ENCODE measurements at places on chromosomes 5 and 9.
A peak's percentile ranks its signal among the peaks of the same experiment; 100 is the strongest.

DNA sequence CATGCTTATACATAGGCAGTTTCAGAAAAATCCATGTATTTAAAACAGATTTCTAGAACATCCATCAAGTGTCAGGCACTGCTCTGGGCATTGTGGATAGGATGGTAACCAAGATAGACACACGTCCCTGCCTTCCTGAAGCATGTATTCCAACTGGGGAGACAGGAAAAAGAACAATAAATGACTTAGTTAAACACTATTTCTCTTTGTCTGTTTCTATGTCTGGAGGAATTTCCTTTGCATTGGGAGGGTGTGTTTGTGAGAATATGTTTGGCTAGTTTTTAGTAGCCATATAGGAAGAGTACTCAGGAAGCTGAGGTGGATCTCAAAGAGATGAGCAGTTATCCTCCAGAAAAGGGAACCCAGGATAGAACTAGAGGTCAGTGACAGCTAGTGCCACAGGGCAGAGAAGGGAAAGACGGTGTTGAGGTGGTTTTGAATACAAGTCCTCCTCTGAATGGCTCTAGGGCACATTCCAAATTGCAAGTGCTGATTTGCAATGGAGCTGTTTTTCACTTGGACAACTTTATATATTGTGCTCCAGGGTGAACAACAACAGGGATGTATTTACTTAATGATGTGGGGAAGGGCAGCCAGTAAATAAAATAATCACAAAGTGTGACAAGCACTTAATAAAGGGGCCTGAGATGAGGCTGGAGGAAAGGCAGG, 144.7 kb upstream of the SHB start:
- DNase-seq: no peak

DNA sequence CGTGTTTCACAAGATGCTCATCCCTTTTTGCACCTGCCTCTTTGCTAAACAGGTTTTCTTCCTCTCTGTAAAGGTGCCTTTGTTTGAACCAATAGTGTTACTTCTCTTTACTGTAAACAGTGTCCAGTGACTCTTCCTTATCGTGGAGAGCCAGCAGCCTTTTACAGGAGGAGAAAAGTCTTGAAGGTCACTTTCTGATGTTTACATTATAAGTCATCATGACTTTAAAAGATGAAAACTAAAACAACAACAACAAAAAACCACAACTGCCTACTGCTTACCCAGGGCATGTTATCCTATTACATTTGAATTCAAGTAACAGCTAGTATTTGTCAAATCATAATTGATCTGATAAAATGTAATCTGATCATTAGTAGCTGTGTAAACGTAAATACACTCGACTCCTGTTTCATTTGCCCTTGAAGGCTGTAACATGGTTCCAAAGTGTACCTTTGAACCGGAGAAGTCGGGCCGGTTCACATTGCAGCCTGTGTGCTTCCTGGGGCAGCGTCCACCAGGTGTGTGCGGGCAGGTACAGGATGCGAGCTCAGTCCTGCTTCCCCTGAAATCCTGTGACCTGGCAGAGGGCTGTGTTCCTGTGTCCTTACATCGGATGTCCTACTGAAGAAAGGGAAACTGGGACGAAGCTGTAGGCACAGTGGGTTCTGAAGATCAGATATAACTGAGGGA, 118.1 kb downstream of the C9orf152 start:
- no peak for DNase-seq

- DNase-seq: no peak
Measured at GRCh38 chr9:91943478-91944470, 6.3 kb downstream of the ROR2 start.

GRCh38 chr5:150263801-150264621, 25.6 kb downstream of the CAMK2A start:
- peak; percentile 66 for DNase-seq

DNA sequence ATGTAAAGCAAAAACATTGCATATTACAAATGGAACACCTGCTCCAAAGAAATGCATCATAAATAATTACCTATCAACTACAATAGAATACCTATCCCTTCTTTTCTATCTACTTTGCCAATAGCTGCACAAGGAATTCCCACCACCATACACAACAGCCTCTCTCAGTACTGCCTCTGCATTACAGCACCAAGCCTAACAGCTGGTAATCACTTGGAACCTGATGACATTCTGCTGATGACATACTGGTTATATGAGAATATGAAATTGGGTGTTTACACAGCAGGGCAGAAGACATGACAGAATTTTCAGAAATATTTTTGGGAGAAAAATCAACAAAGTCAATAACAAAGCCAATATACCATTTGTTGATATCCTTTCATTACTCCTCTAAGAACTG, 43.2 kb downstream of the PSMB7 start:
- no peak for DNase-seq

DNA sequence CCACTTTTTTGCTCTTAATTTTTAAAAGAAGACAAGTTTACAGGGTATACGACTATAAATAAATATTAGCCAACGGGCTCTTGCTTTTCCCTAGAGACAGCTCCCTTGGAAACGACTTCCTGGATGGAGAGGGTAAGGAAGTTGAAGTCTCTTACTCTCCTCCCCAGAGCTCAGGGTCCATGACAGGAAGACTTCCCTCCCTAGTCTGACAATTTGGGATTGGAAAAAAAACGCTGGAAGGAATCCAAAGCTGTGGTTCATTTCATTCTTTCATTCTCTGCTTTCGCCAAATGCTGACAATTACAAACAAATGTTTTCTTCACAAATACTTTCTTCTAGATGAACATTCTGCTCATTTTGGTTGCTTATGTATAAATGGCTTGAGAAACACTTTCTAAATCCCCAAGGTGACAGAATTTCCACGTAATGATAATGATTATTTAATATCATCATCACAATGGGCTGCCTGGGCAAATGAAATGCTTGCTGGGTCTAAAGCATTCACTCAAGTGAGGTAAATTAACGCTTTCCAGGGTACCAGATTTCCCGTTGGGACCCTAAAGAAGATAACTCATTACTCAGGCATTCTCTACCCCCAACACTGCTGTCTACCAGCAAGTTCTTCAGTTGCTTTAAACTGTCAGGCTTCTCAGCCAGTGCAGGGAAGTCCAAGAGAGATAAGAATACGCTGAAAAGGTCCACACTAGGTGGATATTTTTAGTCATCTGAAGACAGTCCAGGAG, 139.8 kb upstream of the SLC30A5 start:
- DNase-seq: no peak

DNA sequence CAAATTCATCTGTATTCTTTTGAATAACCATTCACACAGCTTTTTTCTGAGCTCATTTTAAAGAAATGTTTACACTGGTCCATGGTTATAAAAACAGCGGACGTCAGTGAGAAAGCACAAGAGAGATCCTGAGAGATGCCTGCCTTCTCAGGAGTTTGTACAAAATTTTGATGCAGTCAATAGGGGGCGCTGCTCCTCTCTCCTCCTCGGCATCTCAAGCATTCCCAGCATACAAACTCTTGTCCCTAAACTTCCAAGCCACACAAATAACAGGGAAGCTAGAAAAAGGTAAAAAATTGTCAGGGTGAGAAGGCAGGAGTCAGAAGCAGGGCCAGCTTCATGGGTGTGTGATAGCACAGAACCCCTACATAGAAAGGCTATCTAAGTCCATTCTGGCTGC, 11.2 kb upstream of the CCDC152 start:
- DNase-seq: peak; percentile 42

DNA sequence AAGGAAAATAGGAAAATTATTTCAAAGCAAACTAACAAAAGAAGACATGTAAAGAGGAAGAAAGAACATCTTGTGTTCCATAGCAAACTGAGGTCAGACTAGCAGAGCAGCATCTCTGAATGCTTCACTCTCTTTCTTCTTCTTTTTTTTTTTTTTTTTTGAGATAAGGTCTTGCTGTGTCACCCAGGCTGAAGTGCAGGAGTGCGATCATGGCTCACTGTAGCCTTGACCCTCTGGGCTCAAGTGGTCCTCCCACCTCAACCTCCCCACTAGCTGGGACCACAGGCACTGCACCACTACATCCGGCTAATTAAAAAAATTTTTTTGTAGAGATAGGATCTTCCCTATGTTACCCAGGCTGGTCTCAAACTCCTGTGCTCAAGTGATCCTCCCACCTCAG, 36.6 kb downstream of the MELK start:
- DNase-seq: no peak

DNA sequence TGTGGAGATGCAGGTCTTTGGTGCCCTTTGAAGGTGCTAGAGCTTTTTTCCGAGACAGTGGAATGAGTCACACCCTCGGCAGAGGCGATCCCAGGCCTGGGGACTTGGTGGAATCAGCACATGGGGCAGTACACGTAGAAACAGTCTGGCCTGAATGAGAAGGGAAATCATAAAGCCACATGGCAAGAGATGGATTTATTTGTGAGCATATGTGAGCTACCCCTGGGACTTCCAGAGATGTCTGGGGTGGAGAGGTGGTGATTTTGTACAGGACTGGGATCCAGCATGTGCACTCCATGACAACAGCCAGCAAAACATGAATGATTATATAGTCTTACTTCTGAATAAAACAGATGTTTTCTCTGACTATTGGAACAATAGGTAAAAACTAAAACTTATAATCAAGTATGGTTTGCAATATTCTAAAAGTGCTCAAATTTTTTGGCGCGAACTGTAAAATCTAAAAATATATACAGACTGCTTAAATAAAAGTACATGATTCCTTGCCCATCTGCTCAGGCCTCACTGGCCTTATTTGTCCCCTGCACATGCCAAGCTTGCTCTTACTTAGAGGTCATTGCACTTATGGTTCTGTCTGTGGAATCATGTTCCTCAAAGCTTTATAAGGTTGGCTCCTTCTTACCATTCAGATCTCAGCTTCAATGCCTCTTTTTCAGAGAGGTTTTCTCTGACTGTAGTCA, 54.7 kb upstream of the SMARCA2 start:
- peak; percentile 26 for DNase-seq

DNA sequence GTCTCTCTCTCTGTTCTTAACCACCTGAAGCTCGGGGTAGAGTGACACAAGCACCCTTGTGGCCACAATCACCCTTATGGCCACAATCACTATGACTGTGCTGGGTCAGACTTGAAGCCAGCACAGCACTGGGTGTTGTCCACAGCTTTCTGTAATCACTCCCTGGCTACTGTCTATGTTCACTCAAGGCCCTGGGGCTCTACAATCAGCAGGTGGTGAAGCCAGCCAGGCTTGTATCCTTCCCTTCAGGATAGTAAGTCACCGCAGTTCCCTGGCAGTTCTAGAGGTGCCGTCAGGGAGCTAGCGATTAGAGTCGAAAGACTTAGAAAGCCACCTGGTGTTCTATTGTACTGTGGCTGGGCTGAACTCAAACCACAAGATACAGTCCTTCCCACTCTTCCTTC, 44.2 kb downstream of the GDA start:
- peak; percentile 8 for DNase-seq

- no peak for DNase-seq
Measured at GRCh38 chr9:114898741-114899140, 31.6 kb downstream of the TNFSF8 start.

DNA sequence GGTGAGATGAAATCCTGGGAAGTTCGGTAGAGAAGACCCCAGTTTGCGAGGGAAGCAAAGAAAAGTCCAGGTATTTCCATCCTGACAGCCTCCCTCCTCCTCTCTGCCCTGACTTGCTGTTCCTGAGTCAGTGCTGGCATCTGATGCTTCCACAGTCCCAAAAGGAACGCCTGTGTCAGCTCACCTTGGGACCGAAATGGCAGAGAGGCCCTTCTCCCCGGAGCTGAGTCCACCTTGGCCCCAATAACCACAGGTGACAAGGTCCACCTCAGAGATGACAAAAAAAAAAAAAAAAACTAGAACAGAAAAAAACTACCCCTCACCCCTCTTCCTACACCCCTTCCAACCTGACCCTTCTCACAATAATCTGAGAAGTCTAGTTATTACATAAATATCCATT, 31.6 kb downstream of the SLC6A7 start:
- DNase-seq: no peak

DNA sequence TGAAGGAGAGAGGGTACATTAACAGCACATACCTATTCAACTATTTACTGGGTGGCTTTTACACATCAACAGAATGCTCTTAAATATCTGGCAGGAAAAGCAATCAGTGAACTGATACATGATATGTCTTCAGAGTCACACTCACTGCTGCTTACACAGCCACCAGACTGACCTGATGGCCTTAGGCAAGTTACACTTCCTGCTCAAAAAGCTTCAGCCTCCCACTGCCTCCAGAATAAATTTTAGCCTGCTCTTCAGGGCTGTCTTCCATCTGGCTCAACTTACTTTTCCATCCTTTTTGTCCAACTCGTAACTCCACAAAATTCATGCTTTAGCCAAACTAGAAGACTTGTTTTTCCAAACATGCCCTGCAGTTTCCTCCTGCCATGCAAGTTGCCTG, 10.7 kb downstream of the LOX start:
- no peak for DNase-seq

DNA sequence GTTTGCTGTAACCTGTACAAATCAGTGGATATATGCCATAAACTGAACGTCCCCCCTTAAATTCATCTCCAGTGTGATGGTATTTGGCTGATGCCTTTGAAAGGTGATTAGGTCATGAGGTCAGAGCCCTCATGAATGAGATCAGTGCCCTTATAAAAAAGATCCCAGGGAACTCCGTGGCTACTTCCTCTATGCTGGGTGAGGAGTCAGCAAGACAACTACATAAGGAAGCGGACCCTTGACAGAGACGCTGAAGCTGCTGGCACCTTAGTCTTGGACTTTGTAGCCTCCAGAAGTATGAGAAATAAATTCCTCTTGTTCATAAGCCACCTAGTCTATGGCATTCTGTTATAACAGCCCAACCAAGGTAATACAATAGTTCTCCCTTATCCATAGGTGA, 215.1 kb upstream of the ZNF608 start:
- no peak for DNase-seq

DNA sequence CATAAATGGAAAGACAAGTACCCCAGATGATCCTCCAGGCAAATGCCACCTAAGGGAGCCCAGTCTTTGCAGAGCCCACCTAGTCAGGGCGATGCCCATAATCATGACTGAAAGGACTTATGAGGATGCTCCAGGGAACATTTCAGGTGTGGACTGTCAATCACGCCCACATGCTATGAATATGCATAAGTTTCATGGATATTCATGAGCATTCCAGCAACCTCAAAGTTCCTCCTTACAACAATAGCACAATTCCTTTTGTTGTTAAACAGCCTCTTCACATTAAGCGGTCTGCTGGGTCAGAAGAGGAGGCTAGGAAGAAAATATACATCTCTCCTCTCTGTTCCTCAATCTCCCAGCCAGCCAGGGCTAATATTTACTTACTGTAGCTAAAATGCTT, 161.6 kb downstream of the C5orf15 start:
- DNase-seq: no peak

DNA sequence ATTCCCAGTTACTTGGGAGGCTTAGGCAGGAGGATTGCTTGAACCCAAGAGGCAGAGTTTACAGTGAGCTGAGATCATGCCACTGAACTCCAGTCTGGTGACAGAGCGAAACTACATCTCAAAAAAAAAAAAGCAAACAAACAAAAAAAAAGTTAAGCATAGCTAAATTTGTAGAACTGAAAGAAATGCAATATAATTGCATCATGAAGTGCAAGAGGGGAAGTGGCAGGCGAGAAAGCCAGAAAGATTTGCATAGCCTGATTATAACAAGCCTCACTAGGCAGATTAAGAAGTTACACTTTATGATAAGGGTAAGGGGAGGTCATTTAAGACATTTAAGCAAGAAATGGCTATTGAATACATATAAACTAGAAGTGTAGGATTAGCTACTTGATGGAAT, 187.1 kb downstream of the EDIL3 start:
- no peak for DNase-seq

All from NCI-H82 (cell line).